ENCODE measurements at places on chromosomes 1 and 21.

DNA sequence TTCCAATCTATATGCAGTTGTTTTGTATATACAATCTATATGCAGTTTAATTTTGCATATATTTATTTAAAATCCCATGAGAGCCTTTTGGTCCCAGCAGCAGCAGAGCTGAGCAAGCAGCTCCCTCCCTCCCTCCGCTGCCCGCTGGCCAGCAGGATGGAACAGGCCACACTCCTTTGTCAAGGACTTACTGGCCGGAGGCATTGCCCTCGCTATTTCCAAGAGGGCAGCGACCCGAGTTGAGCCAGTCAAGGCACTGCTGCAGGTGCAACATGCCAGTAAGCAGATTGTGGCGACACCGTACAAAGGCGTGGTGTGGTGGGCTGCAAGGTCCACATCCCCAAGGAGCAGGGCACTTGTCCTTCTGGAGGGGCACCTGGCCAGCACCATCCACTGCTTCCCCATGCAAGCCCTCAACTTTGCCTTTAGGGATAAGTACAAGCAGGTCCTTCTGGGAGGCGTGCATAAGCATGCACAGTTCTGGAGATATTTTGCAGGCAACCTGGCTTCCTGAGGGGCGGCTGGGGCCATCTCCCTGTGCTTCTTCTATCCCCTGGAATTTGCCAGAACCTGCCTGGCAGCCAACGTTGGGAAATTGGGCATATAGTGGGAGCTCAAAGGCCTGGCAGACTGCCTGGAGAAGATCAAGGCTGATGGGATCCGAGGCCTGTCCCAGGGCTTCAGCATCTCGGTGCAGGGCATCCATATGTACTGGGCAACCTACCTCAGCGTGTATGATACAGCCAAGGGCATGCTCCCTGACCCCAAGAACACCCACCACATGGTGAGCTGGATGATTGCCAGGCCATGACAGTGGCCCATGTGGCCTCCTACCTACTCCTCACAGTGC is 92.2 kb downstream of the OSBPL9 start:
- DNase-seq, result no peak
- H3K4me3 ChIP-seq, result no peak overlapping the region
- H3K36me3 ChIP-seq, result no peaks in the 10 kb centered on the region
- H3K27me3 ChIP-seq, result no peaks in the 10 kb centered on the region
- no peak overlapping the region for H3K27ac ChIP-seq

GRCh38 chr1:94327001-94327690 is 89.8 kb upstream of the ARHGAP29 start:
- H3K27ac ChIP-seq, result peak overlapping the region; percentile 81
- H3K36me3 ChIP-seq, result no peaks in the 10 kb centered on the region
- peaks cover 82% of the 10 kb centered on the region for H3K4me1 ChIP-seq
- peak; percentile 77 for DNase-seq

DNA sequence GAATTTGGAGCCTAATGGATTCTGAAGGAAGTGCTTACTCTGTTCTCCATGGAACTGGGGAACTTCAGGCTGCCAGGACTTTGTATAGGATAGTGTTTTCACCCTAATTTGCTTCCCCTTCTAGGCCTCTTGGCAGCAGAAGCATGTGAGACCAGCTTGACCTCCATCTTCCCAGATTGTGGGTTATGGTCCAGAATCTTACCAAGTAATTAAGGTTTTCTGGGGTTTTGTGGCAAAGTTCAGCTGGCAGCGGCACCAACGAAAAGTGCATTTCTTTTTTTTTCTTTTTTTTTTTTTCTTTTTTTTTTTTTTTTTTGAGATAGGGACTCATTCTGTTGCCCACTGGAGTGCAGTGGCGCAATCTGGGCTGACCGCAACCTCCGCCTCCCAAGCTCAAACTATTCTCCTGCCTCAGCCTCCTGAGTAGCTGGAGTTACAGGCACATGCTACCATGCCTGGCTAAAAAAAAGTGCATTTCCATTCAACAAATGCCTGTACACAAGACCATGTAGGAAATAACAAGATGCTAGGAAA is 3.4 kb upstream of the BMP8A start:
- no peak for DNase-seq
- H3K27me3 ChIP-seq, result peaks cover 28% of the 10 kb centered on the region
- H3K36me3 ChIP-seq, result peaks cover 50% of the 10 kb centered on the region
- H3K27ac ChIP-seq, result no peak overlapping the region
- no peak overlapping the region for H3K4me3 ChIP-seq
- peaks cover 24% of the 10 kb centered on the region for H3K4me1 ChIP-seq

GRCh38 chr1:32111789-32112188 is 3.9 kb downstream of the KPNA6 start:
- peaks cover 83% of the 10 kb centered on the region for H3K4me1 ChIP-seq
- H3K4me3 ChIP-seq, result no peak overlapping the region
- DNase-seq, result no peak
- H3K27me3 ChIP-seq, result no peaks in the 10 kb centered on the region

GRCh38 chr1:99786751-99787501 is 20.5 kb upstream of the FRRS1 start:
- no peak for DNase-seq
- H3K4me3 ChIP-seq, result no peak overlapping the region
- no peaks in the 10 kb centered on the region for H3K36me3 ChIP-seq
- H3K4me1 ChIP-seq, result peaks cover 9% of the 10 kb centered on the region

DNA sequence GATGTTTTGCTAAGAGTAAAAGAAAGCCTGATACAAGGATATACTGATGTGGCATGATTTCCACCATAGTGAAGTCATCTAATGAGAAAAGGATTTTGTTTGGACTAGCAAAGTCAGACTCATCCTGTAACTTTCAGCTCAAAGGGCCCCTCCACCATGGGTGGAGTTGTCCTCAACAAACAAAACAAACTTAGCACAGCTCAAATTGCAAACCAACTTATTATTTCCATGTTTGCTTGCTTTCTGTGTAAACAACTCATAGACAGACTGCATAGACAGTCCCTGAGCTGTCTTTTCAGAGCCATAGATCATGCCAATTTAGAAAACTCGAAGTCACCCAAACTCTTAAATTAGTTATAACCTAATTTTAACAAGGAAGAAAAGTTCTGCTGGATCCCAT is 69.4 kb upstream of the VAV3 start:
- H3K4me3 ChIP-seq, result no peak overlapping the region
- H3K36me3 ChIP-seq, result no peaks in the 10 kb centered on the region
- H3K4me1 ChIP-seq, result no peaks in the 10 kb centered on the region
- H3K27me3 ChIP-seq, result no peaks in the 10 kb centered on the region
- H3K27ac ChIP-seq, result no peak overlapping the region

GRCh38 chr1:112011202-112011601 is 21.7 kb upstream of the KCND3 start:
- H3K4me1 ChIP-seq, result no peaks in the 10 kb centered on the region
- no peak for DNase-seq
- H3K27ac ChIP-seq, result no peak overlapping the region
- no peak overlapping the region for H3K4me3 ChIP-seq

GRCh38 chr1:245576323-245576722 is 421.5 kb downstream of the KIF26B start:
- no peaks in the 10 kb centered on the region for H3K36me3 ChIP-seq
- H3K27me3 ChIP-seq, result peaks cover 23% of the 10 kb centered on the region
- no peak overlapping the region for H3K27ac ChIP-seq
- H3K4me3 ChIP-seq, result no peak overlapping the region
- DNase-seq, result no peak

DNA sequence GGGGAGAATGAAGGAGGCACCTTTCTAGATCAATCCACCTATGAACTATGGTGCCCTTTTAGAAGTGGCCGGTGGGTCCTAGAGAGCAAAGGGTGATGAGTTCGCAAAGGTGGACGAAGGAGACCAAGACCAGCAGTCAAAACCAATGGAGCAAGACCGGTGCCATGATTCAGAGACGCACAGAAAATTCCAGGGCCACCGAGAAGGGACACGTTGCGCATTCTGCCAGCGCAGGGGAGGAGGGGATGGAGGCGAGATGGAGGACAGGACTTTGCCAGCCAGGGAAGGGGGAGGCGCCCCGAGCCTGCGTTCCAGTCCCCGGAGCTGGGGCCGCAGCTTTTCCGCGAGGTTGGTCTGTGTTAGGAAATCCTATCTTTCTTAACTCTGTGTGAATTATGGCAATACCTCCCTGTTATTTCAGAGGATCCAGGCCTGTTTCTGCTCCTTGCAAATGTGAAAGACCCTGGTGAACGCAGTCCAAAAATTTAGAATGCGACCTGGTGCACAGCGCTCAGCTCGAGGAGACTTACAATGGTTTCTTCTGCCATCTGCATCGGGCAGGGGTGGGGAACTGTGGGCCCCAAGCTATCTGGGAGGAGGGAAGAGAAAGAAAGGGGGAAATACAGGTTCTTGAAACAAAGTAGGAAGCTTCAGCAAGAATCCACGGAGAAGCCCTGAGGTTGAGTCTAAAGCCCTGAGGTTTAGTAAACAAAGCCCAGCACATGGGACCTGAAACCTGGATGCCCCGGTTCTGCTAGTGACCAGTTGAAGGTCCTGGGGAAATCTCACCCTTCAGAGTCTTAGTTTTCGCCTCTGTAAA is 129.4 kb downstream of the MRPS6 start:
- peaks cover 39% of the 10 kb centered on the region for H3K4me1 ChIP-seq
- peak overlapping the region; percentile 68 for H3K4me3 ChIP-seq
- H3K27me3 ChIP-seq, result no peaks in the 10 kb centered on the region
- H3K36me3 ChIP-seq, result no peaks in the 10 kb centered on the region
- DNase-seq, result peak; percentile 25

GRCh38 chr1:113551728-113552127 is 161.4 kb downstream of the MAGI3 start:
- H3K27me3 ChIP-seq, result no peaks in the 10 kb centered on the region
- no peaks in the 10 kb centered on the region for H3K4me1 ChIP-seq
- no peaks in the 10 kb centered on the region for H3K36me3 ChIP-seq
- H3K27ac ChIP-seq, result no peak overlapping the region
- DNase-seq, result no peak

DNA sequence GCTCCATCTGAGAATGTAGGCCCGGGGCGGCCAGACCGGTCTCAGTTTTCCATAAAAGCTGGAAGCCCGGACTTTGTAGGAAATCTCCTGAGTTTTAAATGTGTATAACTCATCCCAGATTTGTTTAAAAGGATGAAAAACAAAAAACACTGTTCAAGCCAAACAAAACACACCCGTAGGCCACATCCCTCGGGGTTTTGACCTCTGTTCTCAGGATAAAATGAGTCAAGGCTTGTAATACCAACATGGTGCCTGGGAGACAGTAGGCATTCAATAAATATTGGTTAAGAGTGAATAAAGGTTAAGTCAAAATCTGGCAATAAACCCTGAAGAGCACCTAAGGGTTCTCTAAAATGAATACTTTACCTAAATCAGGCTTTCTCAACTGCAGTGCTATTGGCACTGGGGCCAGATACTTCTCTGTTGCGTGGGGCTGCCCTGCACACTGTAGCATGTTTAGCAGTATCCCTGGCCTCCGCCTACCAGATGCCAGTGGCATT is 55.0 kb downstream of the KAZN start:
- peaks cover 48% of the 10 kb centered on the region for H3K27me3 ChIP-seq
- no peak for DNase-seq
- no peaks in the 10 kb centered on the region for H3K4me1 ChIP-seq
- H3K36me3 ChIP-seq, result no peaks in the 10 kb centered on the region

DNA sequence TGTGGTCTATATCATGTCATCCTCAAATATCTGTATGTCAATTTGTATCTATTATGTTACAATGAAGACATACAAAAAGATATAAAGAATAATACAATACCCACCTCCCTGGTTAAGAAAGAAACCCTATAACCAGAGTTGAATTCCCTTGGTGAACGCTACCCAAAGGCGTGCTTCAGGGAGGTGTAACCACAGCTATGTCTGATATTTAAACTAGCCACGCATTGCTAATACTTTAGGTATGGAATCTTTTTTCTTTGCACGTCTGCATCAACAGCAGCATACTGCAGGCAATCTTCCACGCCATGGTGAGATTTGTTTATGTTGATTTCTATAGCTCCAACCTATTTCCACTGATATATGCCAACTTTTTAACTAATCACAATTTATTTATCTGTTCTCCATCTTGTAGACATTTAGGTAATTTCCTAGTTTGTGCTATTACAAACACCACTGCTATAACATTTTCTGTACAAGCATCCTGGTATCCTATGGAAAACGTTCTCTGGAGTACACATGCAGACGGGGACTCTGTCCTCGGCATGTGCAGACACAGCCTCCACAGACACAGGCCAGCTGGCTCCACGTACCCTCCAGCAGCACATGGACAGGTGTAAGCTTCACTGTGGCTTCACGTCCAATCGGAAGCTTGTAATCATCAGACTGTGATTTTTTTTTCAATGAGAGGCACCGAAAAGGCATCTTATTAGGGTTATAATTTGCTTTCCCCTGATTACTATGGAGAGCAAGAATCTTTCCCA is 58.5 kb downstream of the HSF2BP start:
- no peak overlapping the region for H3K4me3 ChIP-seq
- no peaks in the 10 kb centered on the region for H3K27me3 ChIP-seq
- peaks cover 16% of the 10 kb centered on the region for H3K4me1 ChIP-seq
- no peak overlapping the region for H3K27ac ChIP-seq
- H3K36me3 ChIP-seq, result no peaks in the 10 kb centered on the region
- DNase-seq, result no peak

- no peak overlapping the region for H3K27ac ChIP-seq
- H3K4me1 ChIP-seq, result peaks cover 7% of the 10 kb centered on the region
- no peaks in the 10 kb centered on the region for H3K36me3 ChIP-seq
- no peak overlapping the region for H3K4me3 ChIP-seq
- no peak for DNase-seq
- no peaks in the 10 kb centered on the region for H3K27me3 ChIP-seq
Observed at GRCh38 chr21:17925000-17925610, 105.9 kb upstream of the C21orf91 start.
